ENCODE measurements at places on chromosomes 5 and 9.

DNA sequence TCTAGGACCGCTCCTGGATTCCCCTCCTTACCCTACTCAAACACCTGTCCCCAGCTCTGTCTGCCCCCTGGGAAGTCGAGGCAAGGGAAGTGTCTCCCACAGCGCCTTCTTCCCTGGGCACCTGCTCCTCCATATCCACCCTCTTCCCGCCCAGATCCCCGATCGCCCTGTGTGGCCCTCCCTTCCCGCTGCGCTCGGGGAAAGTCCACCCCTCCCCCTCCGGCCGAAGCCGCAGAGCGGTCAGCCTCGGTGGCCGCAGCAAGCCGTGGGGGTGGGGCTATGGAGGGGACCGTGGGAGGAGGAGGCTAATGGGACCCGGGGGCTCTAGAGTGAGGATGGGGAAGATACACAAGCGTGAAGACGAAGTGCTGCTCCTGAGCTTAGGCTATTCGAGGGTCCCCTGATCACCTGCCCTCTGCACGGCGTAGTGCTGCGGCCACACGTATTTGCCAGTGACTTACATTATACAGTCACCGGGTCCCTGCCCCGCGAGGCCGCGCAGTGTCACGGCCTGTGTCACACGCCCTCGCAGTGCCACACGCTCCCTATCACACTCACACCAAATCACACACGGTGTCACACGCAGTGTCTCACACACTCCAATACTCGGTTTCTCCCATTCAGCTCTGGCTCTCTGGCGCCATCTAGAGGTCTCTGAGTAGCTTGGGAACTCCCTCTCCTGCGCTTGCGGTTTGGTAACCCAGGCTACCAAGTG is 658 bp upstream of the PCDH1 start:
- DNase-seq = peak; percentile 92
- H3K4me3 ChIP-seq = peak overlapping the region; percentile 52
- H3K4me1 ChIP-seq = peaks cover 22% of the 10 kb centered on the region
- H3K27ac ChIP-seq = no peak overlapping the region
- H3K36me3 ChIP-seq = no peaks in the 10 kb centered on the region

- no peak overlapping the region for H3K27ac ChIP-seq
- peaks cover 4% of the 10 kb centered on the region for H3K27me3 ChIP-seq
- H3K4me1 ChIP-seq = no peaks in the 10 kb centered on the region
- no peaks in the 10 kb centered on the region for H3K36me3 ChIP-seq
Measured at GRCh38 chr5:127430627-127431026, 86.8 kb upstream of the PRRC1 start.

DNA sequence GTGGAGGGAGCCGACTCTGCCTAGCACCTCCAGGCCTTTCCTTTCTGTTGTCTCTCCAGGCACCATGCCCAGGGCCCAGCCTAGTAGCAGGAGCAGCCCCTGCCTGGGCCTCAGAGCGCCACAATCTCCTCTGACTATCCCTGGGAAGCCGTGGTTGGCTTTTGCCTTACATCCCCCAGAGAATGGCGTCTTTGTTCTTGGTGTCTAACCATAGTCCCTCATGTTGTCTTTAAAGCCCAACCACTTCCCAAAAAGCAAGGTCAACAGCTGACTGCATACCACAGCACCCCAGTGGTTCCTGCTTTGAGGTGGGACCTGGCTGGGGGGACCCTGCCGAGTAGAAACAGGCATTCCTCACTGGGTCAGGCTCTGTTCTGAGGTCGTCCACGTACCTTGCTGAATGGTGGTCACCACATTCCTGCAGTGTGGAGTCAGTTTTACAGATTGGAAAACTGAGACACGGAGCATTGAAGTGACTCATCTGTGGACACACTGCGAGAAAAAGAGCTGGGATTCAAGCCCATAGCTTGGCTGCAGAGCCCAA is 13.7 kb upstream of the CERCAM start:
- H3K27ac ChIP-seq = no peak overlapping the region
- no peaks in the 10 kb centered on the region for H3K4me1 ChIP-seq
- H3K36me3 ChIP-seq = no peaks in the 10 kb centered on the region
- H3K4me3 ChIP-seq = no peak overlapping the region
- DNase-seq = no peak

GRCh38 chr9:125707472-125707804 is 430 bp upstream of the MAPKAP1 start:
- H3K27ac ChIP-seq = peak overlapping the region; percentile 28
- DNase-seq = no peak
- no peaks in the 10 kb centered on the region for H3K27me3 ChIP-seq
- peak overlapping the region; percentile 32 for H3K4me3 ChIP-seq
- peaks cover 13% of the 10 kb centered on the region for H3K4me1 ChIP-seq

DNA sequence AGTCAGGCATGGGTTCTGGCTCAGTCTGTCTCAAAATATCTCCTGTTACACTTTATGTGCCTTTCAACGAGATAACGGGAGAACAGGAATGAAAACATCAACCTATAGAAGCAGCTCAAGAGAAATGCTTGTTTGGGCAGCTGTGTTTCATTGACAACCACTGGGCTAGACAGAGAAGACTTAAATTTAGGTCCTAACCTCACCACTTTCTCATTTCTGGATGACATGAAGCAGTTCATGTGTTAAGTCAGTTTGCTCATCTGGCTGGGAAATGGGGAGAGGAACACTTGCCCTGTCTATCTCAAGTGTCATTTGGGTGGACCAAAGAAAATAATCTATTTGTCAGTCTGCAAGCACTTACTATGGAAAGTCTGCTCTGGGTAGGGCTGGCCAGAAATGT is 66.7 kb upstream of the PCA3 start:
- DNase-seq = no peak
- no peaks in the 10 kb centered on the region for H3K36me3 ChIP-seq
- peaks cover 11% of the 10 kb centered on the region for H3K4me1 ChIP-seq
- H3K27ac ChIP-seq = no peak overlapping the region

DNA sequence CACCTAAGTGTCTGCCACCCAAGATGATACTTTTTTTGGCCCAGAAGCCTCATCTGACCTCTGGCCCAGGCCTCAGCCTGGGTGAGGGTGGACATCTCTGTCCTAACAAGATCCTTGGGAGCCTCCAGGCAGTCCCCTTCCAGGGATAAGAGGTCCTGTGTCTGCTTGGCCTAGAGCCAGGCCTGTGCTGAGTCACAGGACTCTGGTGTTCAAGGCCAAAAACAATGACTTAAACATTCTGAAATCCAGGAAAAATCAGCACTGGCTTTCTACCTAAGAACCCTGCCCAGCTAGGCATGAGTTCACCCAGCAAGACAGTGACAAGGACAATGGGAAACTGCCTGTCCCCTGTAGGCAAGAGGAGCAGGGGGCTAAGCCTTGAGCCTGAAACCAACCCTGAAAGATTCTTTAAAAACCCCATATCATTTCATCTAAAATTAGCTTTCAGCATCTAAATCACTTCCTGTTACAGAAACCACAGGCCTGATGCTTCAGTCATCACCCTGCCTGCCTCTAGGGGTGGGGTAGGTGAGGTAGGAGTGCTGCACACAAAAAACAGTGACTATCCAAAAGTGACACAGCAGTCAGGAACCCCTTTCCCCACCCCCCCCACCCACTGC is 29.9 kb downstream of the CSF2 start:
- H3K4me1 ChIP-seq = peaks cover 17% of the 10 kb centered on the region
- H3K4me3 ChIP-seq = no peak overlapping the region
- peaks cover 4% of the 10 kb centered on the region for H3K27me3 ChIP-seq
- peak overlapping the region; percentile 78 for H3K27ac ChIP-seq
- H3K36me3 ChIP-seq = no peaks in the 10 kb centered on the region
- peak; percentile 95 for DNase-seq

- no peak for DNase-seq
- H3K4me1 ChIP-seq = peaks cover 4% of the 10 kb centered on the region
- no peak overlapping the region for H3K4me3 ChIP-seq
- no peaks in the 10 kb centered on the region for H3K36me3 ChIP-seq
- no peak overlapping the region for H3K27ac ChIP-seq
- H3K27me3 ChIP-seq = no peaks in the 10 kb centered on the region
Measured at GRCh38 chr5:132434416-132435286, 55.9 kb downstream of the IRF1 start.

DNA sequence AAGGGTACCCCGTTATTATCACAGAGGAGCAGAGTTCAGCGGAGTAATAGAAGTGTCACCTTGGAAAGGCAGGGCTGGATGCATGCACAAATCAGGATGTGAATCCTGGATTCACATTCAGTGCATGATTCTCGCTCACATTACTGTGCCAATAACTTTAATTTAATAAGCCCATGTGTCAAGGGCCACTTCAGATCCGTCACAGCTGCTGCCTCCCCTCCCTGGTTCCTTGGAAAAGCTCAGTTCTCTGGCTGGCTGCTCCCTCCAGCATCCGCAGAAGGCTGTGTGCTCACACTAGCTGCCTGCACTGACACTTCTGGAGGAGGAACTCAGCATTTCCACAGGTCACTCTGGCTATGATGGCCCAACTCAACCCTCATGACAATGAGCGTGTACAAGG is 256.8 kb upstream of the ADAMTS16 start:
- no peak overlapping the region for H3K4me3 ChIP-seq
- no peaks in the 10 kb centered on the region for H3K27me3 ChIP-seq
- H3K4me1 ChIP-seq = no peaks in the 10 kb centered on the region
- no peaks in the 10 kb centered on the region for H3K36me3 ChIP-seq

DNA sequence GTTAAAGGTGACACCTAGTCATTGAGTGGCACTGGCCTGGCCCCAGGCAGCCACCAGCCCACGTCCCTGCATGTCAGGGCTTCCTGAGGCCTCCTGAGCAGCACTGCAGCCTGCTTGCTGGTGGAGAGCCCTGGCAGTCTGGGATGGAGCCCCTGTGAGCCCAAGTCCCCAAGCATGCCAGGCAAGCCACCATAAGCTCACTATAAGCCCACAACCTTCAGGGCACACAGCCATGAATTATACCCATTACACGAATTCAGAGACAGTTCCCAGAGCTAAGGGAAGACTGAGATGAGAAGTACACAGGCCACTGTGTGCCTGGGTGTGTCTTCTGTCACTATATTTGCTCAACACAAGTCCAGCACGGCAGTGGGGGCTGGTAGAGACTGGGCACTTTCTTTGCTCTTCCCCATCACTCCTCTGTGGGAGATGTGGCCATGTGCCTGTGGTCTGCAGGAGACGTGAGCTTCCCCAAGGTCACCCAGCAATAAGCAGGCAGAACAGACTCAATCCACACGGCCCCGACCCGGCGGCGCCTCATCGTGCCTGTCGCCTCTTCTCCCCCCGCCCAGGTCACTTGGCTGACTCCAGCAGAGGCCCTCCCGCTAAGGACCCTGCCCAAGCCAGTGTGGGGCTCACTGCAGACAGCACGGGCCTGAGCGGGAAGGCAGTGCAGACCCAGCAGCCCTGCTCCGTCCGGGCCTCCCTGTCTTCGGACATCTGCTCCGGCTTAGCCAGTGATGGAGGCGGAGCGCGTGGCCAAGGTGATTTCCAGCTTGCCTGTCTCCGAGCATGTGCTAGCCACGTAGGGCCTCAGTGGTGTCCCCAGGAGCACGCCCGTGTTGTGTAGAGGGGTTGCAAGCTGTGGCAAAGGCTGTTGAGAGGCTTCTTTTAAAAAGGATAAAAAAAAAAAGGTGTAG is 114.8 kb downstream of the WNK2 start:
- H3K4me3 ChIP-seq = no peak overlapping the region
- no peaks in the 10 kb centered on the region for H3K36me3 ChIP-seq
- H3K4me1 ChIP-seq = no peaks in the 10 kb centered on the region
- no peak for DNase-seq

DNA sequence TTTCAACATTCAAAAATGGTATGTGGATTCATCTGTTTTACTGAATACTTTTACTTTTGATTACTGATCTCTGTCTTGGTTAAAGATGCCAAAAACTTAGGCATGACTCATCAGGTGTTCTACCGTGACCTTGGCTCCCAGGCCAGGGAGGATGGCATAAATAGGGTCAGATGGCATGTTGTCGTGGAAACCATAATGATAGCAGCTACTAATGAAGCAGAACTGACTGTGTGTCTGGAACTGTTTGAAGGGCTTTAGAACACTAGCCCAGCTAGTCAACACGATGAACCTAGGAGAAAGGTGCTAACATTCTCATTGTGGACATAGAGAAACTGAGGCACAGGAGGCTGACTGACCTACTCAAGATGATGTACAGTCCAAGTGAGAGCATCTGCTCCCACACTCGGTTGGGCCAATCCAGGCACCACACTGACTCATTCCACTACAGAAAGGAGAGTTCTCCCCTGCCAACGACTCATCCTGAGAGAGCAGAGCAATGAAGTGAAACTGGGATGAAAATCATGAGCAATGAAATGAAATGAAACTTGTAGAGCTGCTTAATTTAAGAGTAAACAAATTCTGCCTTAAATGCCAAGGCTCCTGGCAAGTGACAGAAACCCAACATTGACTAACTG is 116.0 kb downstream of the TENT4A start:
- no peak for DNase-seq
- H3K27ac ChIP-seq = no peak overlapping the region
- no peak overlapping the region for H3K4me3 ChIP-seq
- no peaks in the 10 kb centered on the region for H3K4me1 ChIP-seq

DNA sequence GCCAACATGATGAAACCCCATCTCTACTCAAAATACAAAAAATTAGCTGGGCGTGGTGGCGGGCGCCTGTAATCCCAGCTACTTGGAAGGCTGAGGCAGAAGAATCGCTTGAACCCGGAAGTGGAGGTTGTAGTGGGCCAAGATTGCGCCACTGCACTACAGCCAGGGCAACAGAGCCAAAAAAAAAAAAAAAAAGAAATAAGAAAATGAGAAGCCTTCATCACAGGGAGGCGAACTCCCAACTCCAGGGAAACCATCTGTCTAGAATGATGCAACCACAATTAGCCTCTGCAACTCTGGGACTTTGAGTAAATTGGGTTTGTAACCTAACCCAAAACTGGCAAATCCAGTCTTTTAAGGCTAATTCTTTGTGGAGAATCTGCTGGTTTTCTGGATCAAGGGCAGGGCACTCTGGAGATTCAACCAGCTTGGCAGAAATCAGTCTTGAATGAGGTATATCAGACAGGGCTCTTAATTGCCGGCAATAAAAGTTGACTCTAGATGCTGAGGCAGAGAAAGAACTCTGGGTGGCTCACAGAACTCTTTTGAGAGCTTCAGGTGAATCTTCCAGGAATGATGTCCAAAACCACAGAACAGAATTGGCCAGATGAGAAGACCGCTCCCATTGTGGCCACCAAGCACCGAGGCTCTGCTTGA is 9.9 kb downstream of the S100Z start:
- H3K36me3 ChIP-seq = no peaks in the 10 kb centered on the region
- H3K27me3 ChIP-seq = no peaks in the 10 kb centered on the region
- no peak for DNase-seq

- no peak overlapping the region for H3K27ac ChIP-seq
- DNase-seq = no peak
- H3K4me1 ChIP-seq = no peaks in the 10 kb centered on the region
- no peak overlapping the region for H3K4me3 ChIP-seq
- H3K27me3 ChIP-seq = no peaks in the 10 kb centered on the region
- H3K36me3 ChIP-seq = no peaks in the 10 kb centered on the region
Measured at GRCh38 chr5:79582186-79582585, 30.1 kb upstream of the TENT2 start.

GRCh38 chr9:82031538-82032280 is 43.1 kb downstream of the SPATA31D1 start:
- no peak for DNase-seq
- H3K36me3 ChIP-seq = no peaks in the 10 kb centered on the region
- H3K27ac ChIP-seq = no peak overlapping the region

GRCh38 chr9:134858051-134858841 is 22.4 kb upstream of the FCN2 start:
- H3K27ac ChIP-seq = no peak overlapping the region
- no peak overlapping the region for H3K4me3 ChIP-seq
- DNase-seq = no peak
- H3K27me3 ChIP-seq = no peaks in the 10 kb centered on the region
- no peaks in the 10 kb centered on the region for H3K36me3 ChIP-seq

- H3K27ac ChIP-seq = no peak overlapping the region
- no peak for DNase-seq
- no peaks in the 10 kb centered on the region for H3K4me1 ChIP-seq
- H3K36me3 ChIP-seq = no peaks in the 10 kb centered on the region
- H3K27me3 ChIP-seq = peaks cover 21% of the 10 kb centered on the region
- H3K4me3 ChIP-seq = no peak overlapping the region
Measured at GRCh38 chr5:56659971-56660370, 155.4 kb upstream of the MAP3K1 start.

All from endothelial cell of umbilical vein (primary cell).